ENCODE measurements at places on chromosomes 1 and 21.

DNA sequence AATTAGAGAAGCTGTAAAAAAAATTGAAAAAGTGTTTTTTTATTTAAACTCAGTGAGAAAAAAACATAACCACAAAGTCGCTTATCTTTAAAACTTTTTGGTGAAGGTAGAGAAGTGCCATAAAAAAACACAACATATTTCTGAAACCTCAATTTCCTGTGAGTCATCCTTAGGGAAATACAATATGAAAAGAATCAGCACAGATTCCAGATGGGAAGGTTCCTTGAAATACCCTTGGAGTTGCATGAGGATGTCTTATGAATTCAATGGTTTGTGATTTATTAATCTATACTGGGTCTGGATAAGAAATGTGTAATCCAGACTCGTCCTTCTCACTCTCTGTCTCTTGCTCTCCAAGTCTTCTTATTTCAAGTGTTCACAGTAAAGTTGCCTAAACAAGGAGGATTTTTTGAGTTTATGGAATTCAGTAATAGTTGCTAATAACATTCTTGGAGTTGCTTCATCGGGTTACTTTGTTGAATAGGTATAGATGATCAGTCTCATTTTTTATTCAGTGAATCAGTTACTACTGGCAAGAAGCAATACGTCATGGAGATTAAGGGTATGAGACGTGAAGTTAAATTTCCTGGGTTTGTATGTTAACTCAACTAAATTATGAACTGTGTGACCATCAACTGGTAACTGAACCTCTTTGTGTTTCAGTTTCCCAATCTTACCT is 191.4 kb downstream of the KCNK2 start:
- DNase-seq, result no peak

DNA sequence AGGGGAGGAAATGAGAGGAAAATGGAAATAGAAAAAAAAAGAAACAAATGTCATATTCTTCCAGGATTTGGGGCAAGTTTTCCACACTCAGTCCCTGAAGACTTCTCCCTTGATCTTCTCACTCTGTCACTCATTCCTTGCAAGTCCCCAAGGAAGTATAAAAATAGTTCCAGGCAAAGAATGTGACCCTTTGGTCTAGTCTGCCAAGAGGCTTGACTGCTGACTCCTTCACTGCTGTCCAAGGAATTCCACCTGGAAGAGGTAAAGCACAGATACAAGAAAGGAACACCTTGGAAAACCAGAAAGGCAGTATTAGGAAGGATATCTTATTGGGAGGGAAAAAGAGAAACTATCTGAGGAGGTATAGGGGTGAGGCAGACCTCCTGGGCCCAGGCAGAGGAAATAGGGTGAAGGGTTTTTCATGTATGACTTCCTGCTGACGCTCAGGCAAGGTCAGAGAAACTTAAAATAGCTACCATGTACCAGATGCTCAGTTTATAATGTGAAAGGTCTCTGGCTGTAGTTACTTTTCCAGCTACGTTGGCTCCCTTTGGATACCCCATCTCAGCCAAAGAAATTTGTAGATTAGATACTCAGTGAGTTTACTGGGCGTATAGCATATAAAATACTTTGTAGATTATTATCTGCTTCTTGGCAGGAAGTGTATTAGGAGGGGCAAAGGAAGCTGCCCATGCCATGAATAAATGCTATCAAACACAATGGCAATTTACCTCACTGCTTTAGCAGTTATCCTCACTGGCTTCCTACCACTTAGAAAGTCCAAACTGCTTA is 2.0 kb upstream of the GJA5 start:
- DNase-seq, result no peak

DNA sequence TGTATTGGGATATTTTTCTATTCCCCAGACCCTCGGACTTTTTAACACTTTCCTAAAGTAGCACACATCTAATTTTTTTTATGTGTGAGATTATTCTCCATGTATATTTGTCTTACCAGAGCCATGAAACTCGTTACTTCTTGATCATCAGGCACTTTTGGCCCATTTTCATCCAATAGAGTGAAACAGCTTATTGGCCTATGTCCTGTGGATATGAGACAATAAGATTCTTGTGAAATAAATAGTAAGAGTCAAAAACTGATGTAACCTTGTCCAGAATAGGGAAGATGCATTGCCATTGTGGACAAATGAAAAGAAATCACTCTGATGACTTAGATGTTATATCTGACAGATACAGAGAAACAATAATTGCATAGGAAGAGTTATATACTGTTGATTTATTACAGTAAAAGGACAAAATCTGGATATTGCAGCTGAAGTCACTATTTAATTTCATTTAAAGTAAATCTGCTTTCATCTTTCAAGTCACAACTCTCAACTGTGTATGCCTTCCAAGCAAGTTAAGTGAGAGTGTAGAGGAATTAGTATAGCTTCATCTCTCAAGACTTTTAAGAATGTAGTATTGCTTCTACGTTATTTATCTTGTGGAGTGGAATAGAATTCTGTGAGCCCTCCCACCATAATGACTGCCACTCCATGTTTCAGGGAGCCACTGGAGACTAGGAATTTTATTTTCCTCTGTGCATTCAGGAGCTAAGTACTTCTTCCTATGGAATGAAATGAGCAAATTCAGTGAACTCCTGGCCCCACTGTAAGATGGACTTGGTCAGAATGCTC is 86.9 kb downstream of the ADAMTS1 start:
- DNase-seq, result no peak

- no peak for DNase-seq
Observed at GRCh38 chr1:97245026-97245425, 523.4 kb downstream of the PTBP2 start.

- peak; percentile 8 for DNase-seq
Observed at GRCh38 chr1:228307218-228308023, 99.2 kb downstream of the TRIM11 start.

GRCh38 chr21:32359719-32360260 is 33.0 kb downstream of the URB1 start:
- DNase-seq, result no peak

DNA sequence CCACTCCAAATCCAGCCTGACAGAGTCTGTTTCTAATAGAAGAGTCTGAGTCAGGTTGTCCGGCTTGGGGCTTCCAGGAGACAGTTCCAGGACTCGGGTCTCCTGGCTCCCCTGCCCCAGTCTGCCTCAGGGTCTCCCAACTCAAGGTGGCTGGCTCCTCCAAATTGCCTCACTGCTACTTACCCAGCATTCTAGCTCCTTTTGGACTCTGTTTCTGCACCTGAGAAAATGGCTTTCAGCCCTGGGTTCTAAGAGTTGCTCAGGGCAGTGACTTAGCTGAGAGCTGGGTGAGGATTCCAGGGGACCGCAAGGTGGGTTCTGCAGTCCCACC is 5.5 kb upstream of the IGFN1 start:
- DNase-seq, result no peak

DNA sequence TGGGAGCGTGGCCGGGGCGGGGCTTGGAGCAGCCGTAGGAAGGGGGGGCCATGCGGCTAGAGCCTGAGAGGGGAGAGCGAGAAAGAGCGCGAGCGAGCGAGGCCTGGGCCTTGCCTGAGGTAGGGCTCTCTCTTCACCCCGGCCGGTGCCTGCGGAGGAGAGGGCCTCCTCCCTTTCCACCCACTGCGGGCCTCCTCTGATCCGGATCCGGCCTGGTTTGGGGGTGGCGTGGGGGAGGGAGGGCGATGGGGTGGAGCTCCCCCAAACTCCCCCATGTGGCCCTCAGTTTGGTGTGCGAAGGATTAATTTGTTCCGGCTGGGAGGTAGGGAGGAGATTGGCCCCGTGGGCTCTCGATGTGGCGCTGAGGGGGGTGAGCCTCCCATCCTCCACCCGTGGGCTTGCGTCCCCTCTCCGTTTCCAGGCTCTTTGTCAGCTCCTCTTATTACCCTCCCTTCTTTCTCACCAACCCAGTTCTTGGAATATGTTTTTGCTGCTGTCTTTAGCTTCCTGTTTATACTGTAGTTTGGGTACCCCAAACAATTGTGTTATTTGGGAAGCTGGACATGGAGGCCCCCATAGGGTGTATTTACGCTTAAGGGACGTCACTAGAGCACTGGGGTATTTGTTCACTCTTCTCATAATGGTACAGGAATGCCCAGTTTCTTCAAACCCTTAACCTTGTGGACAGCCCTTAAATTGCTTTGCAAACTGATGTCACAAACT is 685 bp downstream of the UBAP2L start:
- DNase-seq, result peak; percentile 76

DNA sequence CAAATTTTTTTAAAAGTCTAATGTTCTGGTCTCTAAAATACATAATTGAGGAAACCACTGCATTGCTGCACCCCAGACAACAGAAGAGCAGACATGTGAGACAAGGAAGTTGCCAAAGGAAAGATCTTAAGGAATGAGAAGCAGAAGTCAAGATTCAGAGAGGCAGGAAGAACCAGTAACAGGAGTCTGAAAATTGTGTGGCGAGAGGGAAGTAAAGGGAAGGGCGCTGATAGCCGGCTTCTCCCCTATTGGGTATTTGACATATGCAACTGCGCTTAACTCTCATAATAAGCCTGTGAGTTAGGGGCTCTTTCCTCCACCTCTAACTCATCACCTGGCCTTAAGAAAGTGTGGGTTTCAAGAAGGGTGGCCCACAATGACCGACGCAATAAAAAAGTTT is 21.9 kb upstream of the KIF14 start:
- DNase-seq, result no peak

- no peak for DNase-seq
Observed at GRCh38 chr1:11280719-11281376, 7.8 kb downstream of the UBIAD1 start.

- no peak for DNase-seq
Observed at GRCh38 chr1:214491468-214492146, 59.8 kb downstream of the PTPN14 start.

DNA sequence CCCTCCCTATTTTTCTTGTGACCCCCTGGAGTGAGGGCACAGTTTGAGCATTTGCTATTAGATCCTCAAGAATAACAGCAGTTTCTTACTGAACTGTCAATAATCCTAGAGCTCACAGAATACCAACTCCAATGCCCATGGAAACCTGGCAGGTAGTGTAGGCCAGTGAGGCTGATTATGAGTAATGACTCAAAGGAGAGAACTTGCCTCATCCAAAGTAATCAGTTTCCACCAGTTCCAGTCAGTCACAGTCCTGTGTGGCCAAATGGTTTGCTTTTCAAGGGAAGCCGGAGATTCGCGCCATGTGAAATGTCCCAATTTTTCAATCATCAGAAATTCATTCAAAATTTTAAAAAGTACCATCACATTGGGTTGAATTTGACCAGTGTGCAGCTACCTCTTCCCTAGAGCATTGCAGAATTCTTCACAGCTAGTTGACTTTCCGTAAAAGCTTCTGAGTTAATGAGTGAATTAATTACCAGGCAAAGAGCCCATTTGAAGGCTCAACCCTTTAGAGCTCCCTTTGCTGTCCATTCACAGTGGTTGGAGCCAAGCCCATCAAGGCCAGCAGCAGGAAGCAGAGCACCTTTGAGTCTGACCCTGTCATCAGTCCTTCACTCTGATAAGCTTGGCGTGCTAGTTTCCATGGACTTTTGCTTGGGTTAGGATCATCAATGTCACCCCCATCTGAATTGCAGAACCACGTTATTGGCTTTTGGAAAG is 170.3 kb downstream of the KAZN start:
- no peak for DNase-seq
